ENCODE measurements at places on chromosomes 4 and X.

DNA sequence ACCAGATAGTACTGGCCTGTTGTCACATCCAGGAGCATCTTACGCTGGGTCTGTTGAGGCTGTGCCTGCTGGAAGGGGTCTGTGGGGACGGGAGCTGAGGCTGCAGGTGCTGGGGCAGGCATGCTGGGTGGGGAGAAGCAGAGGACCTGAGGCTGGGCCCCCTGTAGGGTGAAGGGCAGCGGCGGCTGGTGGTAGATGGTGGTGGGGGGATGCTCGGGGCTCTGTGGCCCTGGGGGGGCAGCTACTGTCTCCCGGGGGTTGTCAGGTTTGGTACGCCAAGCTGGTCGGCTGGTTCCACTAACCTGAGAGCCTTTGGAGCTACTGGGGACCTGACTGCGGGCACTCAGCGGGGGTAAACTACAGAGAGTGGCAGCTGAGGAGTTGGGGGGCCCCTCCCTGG is 7.8 kb downstream of the C4orf54 start:
- H3K36me3 ChIP-seq: no peaks in the 10 kb centered on the region
- no peak for DNase-seq
- no peaks in the 10 kb centered on the region for H3K4me1 ChIP-seq

DNA sequence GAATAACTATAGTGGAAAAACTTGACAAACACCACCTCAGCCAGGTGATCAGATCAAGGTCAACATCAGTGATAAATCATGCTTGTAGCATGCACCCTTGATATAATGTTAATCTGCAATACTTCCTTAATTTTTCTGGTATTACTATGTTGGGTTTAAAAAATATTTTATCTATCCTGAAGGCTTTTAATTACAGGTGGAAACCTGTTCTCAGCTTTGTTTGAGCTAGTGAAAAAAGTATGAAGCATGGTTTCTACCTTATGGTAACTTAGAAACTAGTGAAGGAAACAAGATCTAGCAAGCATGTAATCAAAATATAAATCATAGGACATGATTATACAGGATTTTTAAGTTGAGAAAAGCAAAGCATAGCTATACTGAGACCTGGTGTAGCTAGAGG is 26.6 kb downstream of the MAOA start:
- H3K4me1 ChIP-seq: no peaks in the 10 kb centered on the region
- H3K27ac ChIP-seq: no peak overlapping the region
- no peaks in the 10 kb centered on the region for H3K36me3 ChIP-seq
- no peak overlapping the region for H3K4me3 ChIP-seq

GRCh38 chr4:186200516-186200915 is 9.1 kb downstream of the CYP4V2 start:
- peaks cover 6% of the 10 kb centered on the region for H3K4me1 ChIP-seq
- H3K27me3 ChIP-seq: no peaks in the 10 kb centered on the region
- no peak overlapping the region for H3K27ac ChIP-seq
- H3K4me3 ChIP-seq: no peak overlapping the region

GRCh38 chr4:103002551-103002950 is 17.0 kb downstream of the SLC9B1 start:
- H3K36me3 ChIP-seq: peaks cover 10% of the 10 kb centered on the region
- DNase-seq: no peak
- H3K27me3 ChIP-seq: peaks cover 4% of the 10 kb centered on the region
- H3K4me1 ChIP-seq: no peaks in the 10 kb centered on the region
- H3K4me3 ChIP-seq: no peak overlapping the region
- H3K27ac ChIP-seq: no peak overlapping the region

DNA sequence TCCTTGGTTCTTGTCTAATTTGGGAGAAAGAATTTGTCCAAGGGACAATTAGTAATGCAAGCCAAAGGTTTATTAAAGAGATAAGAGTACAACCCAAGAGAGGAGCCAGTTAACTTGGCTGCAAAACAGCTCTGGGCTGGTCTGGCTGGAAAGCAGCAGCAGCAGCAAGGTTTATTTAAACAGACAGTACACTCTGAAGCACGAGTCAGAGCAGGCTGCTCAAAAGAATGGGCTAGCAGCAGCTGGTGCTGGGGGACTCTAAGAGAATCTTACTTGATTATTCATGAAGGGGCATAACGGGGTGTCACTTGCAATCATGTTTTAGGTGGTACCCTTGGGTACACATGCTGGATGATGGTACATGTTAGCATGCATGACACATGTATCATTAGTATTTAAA is 17.1 kb upstream of the CT47C1 start:
- H3K27ac ChIP-seq: no peak overlapping the region
- no peak overlapping the region for H3K4me3 ChIP-seq
- H3K4me1 ChIP-seq: no peaks in the 10 kb centered on the region
- DNase-seq: no peak
- no peaks in the 10 kb centered on the region for H3K36me3 ChIP-seq
- peaks cover 6% of the 10 kb centered on the region for H3K27me3 ChIP-seq

GRCh38 chrX:155215443-155216178 is 649 bp upstream of the VBP1 start:
- H3K27ac ChIP-seq: peak overlapping the region; percentile 89
- peaks cover 11% of the 10 kb centered on the region for H3K36me3 ChIP-seq
- H3K27me3 ChIP-seq: no peaks in the 10 kb centered on the region
- peaks cover 17% of the 10 kb centered on the region for H3K4me1 ChIP-seq
- DNase-seq: no peak

GRCh38 chr4:86855572-86855971 is 6.4 kb upstream of the SLC10A6 start:
- no peak for DNase-seq
- no peaks in the 10 kb centered on the region for H3K36me3 ChIP-seq
- H3K4me3 ChIP-seq: no peak overlapping the region
- no peaks in the 10 kb centered on the region for H3K4me1 ChIP-seq
- no peaks in the 10 kb centered on the region for H3K27me3 ChIP-seq
- H3K27ac ChIP-seq: no peak overlapping the region

- DNase-seq: no peak
- no peaks in the 10 kb centered on the region for H3K36me3 ChIP-seq
Observed at GRCh38 chr4:88208156-88208555, 49.7 kb upstream of the ABCG2 start.
